ENCODE measurements at places on chromosomes 6 and 20. TPM values are rescaled to one million over a fixed set of nuclear protein-coding genes. Genes with fewer than 3 reads are reported as not detected.

GRCh38 chr6:53679446-53679933 is 13.9 kb upstream of the KLHL31 start:
- no peak for DNase-seq

GRCh38 chr20:63125838-63126601 is 89.9 kb downstream of the YTHDF1 start:
- peak; percentile 6 for DNase-seq

GRCh38 chr6:93139408-93140081 is 279.8 kb downstream of the EPHA7 start:
- DNase-seq = no peak

DNA sequence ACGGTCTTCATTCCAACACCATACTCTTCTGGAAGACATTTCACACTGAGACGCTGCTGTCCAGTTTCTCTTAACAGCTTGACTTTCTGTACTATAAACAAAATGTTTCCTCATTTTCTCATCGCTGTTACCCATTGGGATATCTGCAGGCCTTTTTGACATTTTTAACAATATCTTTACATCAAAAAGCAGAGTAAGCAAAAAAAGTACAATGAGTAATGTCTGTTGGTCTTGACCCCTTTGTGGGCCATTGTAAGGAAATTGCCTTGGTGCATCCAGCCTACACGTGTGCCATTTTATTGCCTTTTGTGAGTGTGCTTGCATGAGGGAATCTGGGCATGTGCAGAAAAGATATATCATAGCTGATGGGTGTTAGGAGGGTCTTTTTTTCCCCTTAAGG is 129.1 kb upstream of the MANEA start:
- no peak for DNase-seq

DNA sequence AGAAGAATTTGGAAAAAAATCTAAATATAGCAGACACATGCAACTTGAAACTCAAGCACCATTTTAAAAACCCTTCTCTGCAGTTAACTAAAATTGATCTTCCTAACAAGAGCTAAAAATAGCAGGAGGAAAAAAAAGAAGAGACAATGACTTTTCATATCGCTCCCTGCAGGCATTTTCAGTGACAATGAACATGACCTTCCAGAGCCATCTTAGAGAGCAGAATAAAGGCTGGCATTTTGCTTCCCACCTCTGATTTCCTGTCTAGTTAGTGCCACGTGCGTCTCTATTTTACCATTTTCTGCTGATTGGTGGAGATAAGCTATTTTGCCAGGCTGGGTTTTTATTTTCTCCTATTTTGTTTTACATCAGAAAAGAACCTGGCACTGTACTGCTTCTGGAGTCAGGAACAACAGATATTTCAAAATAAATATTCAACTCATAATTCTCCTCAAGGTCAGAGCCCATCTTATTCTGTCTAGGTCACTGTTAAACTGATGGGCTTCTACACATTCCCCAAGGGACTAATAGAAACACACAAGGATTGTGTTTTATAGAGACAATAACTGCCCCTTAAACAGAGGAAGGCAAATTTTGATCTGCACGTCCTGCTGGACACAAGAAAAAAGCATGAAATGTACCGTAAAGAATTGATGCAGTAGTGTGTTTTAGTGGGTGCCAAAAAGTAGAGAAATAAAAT is 70.2 kb upstream of the ENPP5 start:
- DNase-seq = no peak

DNA sequence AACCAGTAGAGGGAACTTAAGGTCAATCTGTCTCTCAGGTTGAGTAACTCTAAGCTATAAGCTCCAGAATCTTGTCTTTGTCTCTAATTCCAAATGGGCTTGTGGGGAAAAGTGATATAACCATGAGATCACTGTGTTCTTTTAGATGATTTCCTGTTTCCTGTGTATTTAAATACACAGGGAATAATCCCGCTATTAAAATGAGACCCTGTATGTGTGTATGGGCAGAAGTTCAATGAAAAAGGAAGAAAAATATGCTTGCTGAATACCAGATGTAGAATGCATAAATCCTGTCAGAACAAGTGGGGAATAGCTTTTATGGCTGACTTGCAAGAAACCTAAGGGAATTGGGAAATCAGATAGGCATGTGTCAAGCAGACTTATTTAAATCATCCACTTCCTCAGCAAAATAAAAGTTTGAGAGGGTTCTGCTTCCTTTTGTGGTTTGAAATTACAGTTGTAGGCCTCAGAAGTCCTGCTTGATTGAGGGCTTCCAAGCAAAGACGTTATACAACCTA is 164.7 kb upstream of the PDE7B start:
- no peak for DNase-seq

- no peak for DNase-seq
These were observed 1.0 kb downstream of the BFSP1 start for GRCh38 chr20:17530153-17530552.

DNA sequence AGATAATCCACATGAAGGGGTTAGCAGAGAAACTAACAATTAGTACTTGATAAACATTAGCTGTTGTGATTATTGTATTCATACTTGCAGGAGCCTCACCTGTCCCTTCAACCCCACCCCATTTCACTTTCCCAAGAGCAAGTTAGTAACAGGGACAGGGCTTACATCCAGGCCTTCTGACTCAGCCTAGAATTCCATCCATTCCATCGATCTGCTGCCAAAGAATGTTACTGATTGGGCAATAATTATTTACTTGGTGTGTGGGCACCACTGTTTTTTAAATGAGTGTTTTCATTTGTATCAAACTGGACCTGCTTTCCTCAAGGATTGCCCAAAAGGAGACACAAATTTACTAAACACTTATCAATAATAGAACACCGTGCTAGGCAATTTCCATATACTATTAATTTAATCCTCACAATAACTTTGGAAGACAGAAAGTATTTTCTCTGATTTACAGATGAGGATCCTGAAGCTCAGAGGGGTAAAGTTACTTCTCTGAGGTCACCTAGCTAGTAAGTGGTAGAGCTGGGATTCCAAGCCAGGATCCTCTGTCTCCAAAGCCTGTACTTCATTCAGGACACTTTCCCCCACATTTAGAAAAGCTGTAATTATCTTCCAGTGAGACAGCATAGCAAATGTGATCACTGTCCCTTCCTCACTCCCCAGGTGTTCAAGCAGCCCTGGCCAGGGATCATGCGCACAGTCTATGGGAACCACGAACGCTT is 32.8 kb downstream of the GSS start:
- no peak for DNase-seq

DNA sequence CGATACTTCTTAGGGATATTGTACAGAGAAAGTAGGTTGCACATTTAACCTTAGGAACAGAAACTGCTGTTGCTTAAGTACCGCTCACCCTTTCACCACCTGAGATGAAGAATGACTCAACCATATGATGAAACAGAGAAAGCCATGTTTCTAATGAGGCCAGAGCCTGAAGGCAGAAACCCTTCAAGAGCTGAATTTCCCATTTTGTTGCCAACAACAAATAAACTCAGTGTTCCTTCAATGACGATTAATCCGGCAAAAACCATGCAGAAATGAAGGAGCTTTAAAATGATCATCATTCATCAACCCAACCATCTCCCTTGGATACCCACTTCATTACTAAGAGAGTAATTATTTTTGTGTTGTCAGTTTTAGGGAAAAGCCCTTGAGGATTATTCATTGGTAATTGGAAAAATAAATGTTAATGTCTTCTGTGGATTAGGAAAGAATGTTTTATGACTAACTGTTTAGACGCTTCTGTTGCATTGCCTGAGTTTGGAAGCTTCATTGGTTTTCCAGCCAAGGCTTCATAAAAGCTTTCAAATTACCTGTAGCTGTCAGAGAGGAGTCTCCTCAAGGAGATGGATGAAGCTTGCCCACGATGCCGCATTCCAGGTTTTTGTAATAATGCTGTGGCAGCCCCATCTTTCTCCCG is 112.1 kb upstream of the IYD start:
- no peak for DNase-seq

GRCh38 chr20:48556956-48557355 is 270.8 kb downstream of the PREX1 start:
- DNase-seq = no peak

DNA sequence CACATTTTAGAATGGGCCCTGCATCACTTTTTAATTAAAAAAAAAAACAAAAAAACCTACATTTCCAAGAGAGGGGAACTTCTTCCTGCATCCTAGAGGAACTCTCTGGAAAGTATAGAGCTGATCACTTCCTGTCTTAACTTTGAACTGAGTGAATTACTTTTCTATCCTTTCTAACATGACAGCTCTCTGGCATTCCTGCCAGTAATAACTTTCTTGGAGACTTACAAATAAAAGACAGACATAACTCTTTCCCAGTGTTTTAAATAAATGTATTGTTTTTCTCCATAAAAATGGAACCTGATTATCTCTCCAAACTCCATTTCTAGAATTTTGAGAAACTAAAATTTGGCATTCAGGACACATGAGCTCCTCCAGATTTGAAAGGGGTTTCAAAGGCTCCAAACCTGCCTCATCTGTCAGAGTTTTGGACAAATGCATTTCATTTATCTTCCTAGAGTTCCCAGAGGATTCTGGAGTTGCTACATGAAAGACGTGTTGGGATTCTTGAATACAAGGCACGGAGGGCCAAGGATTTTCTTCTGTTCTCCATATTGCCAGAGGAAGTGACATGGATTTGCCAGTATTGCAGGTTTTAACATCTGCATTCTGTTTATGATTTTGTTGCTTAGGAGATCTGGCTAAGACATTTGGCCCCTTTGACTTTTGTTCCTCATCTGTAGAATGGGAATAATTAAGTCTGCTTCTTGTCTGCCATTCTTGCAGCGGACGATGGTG is 2.0 kb upstream of the SMOC2 start:
- DNase-seq = no peak

GRCh38 chr20:19121463-19121862 is 91.0 kb upstream of the SLC24A3 start:
- DNase-seq = no peak

The UBE2C gene
- 0.73 TPM for total RNA-seq

The BMP2 gene
- 6.1 TPM for total RNA-seq

The HLA-DQB1 gene
- total RNA-seq = 4.6 TPM

The IL17A gene
- not detected for total RNA-seq

The SAMD3 gene
- 0.42 TPM for total RNA-seq
